ENCODE measurements at places on chromosomes 6 and 20.

GRCh38 chr20:39878809-39879208 is 810.2 kb downstream of the MAFB start:
- DNase-seq: no peak

- no peak for DNase-seq
Observed at GRCh38 chr6:89284963-89285735, 29.9 kb downstream of the GABRR2 start.

DNA sequence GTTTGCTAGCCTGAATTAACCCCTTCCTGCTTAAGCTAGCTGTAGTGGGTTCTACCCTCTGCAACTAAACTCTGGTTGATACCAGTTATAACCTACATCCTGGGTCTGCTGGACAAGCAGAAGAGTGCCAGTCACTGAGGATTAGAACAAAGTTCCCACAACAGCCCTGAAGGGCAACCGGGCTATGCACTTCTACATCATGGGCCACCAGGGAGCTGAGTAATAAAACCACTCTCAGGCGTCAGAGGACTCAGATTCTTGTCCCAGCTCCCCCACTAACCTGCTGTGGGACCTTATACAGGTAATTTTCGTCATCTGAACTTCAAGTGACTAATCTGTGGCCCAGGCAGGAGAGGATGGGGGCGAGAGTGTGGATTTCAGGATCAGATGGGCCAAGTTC is 56.8 kb downstream of the EYA2 start:
- no peak for DNase-seq

DNA sequence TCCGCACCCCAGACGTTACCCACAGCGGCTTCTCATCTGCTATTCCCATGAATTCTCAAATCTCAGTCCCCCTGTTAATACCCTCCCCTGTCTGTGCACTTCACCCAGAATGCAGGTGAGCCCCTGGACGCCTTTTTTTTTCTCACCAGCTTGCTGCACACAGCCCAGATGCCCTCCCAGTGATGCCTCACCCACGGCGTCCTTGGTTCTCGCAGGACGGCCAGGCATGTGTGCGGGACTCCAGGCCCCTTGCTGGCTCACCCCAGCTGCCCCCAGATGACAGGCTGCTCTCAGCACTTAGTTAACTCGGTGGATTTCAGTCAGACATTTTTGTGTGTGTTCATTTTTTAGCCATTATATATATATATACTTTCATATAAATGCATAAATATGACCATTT is 25.4 kb upstream of the PI16 start:
- no peak for DNase-seq

DNA sequence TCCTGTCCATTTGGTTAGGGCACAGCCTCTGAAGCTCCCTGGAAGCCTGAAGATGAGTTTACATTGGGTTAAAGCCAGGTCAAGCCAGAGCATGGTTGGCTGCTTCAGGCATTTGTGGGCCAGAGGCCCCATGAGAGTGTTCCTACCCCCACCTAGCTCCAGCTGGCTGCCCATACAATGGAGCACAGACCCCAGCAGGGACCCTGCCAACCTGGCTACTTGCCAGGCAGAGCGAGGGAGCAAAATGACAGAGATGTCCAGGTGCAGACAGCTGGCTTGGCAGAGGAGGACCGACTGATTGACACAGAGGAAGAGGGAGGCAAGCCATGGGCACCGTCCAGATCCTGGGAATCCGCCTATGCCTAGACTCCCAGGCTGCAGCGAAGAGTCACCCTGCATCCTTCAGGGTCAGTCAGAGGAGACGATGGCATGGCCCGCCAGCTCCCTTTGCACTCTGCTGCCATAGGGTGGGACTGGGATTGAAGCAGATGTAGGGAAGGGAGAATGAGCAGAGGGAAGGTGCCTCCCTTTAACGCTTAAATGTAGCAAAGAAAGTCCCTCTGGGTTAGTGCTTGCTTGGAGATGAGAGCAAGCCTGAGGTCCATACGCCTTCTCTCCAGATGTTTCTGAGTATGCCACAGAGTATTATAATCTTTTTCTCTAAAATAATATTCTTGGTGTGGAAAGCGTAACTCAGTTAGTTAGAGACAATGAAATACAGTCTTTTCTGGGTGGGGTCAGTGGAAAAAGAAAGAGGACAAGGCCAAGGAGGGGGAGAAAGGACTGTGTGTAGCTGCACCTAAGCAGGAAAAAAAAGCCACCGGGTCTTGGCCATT is 77.6 kb upstream of the FYN start:
- no peak for DNase-seq

DNA sequence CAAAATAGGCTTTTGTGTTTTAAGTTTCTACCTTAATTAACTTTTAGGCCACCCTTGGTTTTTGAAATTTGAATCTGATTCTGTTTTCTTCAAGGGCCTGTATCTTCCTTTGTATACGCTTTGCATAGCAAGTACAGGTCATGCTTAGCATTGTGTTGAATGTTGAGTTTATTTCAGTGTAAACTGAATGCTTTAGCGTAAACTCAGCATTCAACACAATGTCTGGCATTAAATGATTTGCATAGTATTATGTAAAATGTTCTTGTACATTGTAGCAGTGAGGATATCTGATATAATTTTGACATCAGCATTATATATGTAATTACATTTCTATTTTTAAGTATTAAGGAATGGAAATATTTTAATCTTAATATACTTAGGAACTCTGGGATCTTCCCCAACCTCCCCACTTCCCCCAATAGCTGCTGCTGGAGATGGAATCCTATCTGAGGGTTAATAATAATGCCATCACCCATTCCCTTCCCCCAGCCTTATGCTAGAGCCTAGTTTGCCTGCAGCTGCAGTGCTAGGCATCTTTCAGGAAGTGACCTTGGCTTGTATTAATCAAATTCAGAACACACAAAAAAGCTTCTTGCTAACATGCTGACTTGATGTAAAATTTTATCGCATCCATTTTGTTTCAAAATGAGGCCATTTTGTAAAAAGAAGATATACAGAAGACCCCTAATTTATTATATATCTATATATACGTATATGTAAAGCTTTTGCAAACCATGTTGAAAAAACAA is 73.1 kb downstream of the NCOA3 start:
- DNase-seq: no peak

GRCh38 chr20:57792386-57793080 is 82.7 kb upstream of the PMEPA1 start:
- no peak for DNase-seq

GRCh38 chr6:129621252-129621651 is 88.7 kb downstream of the ARHGAP18 start:
- no peak for DNase-seq

- no peak for DNase-seq
Observed at GRCh38 chr20:61935926-61936700, 129.6 kb downstream of the TAF4 start.

DNA sequence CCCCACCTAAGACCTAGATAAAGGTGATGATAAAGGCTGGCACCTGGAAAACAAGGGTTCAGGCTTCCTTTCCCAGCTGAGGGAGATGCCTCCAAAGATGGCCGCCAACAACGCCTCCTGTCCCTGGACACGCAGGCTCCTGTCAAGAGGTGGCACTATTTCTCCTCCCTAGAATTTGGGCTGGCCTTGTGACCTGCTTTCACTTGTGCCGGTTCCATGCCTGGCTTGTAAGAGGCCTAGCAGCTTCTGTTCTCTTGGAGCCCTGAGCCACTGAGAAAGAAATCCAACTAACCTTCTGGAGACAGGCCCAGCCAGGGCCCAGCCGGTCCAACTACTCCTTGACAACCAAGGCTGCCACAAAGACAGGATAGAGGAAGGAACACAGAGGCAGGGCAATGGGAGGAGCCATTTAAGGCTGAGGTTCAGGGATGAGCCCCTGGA is 60.2 kb upstream of the RALY start:
- DNase-seq: no peak

GRCh38 chr6:157187182-157188083 is 135.9 kb downstream of the TMEM242 start:
- peak; percentile 94 for DNase-seq

GRCh38 chr20:54017846-54018245 is 52.5 kb downstream of the BCAS1 start:
- no peak for DNase-seq

GRCh38 chr20:41342474-41343464 is 2.1 kb downstream of the LPIN3 start:
- no peak for DNase-seq

GRCh38 chr6:114007516-114007915 is 36.6 kb upstream of the HDAC2 start:
- DNase-seq: no peak

DNA sequence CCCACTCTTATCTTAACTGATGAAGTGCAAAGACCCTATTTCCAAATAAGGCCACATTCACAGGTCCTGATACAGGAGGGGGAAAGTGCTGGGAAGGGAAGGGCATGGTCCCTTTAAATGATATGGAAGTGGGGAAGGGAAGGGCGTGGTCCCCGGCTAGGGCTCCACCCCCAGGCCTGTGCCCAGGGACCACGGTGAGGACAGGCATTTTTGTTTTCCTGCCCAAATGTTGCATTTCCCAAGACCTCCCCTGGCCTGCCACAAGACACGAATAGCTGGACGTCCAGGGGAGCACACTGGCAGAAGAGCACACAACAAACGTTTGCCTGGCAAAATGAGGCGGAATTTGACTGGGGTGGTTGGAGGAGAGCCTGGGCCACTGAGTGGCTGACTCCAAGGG is 16.1 kb upstream of the HFE start:
- DNase-seq: no peak

DNA sequence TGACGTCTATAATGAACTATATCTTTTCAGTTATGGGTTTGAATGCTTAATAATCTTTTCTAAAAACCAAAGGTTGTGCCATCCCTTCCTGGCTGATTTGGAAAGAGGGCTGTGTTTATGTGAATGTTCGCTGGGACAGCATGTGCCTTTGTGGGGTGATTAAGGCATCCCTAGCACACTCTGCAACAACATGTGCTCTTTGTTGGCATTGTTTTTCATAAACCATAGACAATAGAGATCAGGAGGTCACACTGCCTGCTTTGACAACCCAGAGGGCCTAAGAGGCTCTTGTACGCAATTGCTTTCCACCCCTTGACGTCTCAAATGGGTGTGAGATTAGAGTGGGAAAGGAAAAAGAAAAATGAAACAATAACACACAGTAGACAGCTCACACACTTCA is 116.0 kb downstream of the LRRC1 start:
- DNase-seq: peak; percentile 30

DNA sequence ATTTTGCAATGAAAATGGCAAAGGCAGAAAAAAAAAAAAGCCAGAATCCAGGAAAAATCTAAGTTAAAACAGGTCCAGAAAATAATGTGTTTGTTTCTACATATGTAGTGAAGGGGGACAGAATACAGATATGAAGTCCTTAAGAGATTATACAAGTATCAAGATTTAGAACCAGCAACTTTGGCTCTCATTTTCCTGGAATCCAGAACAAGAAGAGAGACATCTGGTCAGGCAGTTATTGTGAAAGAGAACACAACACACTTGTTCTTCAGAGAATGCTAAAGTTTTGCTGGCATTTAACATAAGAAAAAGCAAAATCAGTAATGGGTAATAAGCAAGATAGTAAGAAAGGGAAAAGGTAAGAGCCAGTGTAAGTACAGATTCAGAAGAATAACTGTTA is 21.1 kb downstream of the BAG2 start:
- DNase-seq: no peak

DNA sequence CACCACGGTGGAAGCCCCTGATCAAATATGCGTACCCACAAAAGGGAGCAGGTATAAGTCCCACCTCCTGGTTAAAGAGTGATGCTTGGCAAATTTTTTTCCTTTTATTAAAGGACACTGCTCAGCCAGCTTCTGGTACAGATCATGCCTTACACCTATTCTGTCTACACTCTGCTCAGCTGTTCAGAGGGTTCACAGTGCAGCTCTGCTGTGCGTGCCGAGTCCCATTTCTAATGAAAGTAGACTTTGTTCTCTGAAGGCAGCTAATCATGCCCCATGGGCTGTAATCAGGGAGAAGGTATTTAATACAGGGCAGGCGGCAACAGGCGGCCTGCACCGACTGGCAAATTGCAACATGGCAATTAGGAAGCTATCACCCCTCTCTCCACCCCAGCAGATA is 16.3 kb downstream of the LRRC73 start:
- DNase-seq: no peak

DNA sequence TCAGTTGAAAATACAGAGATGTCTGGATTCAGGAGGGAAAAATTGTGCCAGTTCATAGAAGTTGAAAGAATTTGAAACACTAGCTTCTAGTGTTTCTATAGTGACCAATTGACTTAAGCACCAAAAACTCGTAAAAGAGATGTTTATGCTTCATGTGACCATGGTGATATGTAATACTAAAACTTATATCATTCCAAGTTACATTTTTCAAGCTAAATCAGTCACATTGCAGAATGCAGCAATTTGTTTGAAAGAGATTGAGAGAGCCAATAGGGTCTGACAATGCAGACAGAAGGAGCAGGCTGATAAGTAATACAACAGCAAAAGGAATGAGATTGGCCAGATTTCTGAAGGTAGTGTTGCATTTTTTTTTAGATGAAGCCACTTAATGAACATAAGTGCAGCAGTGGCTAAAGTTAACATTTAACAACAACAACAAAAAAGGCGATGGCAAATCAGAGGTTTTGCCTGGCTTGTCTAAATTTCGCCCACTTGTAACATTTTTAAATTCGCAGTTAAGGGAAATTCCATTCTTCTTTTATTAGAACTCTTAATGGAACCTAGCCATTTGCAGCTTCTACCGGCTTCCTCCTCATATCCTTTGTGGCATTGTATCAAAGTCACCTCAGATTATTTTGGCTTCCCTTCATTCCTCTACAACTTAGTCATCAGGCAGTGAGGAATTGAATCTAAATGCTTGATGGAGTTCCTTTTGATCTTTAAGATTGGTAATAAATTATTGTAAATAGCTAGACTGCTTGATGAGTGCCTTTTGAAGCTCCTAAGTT is 484.0 kb upstream of the SOX4 start:
- no peak for DNase-seq

- DNase-seq: no peak
Observed at GRCh38 chr6:1915226-1915625, 305.5 kb downstream of the FOXC1 start.

DNA sequence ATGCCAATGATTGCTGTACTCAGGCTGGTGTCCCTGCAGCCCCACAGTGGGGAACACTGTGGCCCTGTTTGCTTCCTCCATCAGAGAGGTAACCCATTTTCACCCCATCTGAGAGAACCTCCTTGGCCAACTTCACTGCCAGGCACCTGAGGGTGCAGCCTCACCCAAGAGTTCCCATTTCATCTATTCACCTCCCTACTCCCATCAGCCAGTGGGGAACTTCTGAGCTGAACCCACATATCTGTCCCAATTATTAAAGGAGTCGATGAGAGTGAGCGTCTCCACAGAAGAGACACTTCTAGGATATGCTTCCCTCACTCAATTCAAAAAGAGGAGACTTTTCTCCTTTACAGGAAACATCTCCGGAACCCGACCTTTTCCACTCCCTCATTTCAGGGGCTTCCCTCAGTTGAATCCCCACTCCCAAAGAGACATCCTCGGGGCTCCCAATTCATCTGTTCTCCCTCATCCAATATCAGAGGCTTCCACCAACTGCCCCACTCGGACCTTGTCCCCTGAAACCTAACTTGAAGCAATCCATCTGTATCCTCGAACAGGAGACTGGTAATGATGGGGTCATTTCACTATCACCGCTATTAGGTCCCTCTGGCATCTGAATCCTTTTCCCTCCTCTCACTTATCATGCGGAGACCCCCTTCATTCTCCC is 988 bp downstream of the UBE2V1 start:
- DNase-seq: no peak

Measured in NCI-H187 treated with DMSO at 0.1 percent for 48 hours (cell line).